Renal cortex interstitium (tissue), 15 donors: ENCODE measurements at places on chromosomes 2 and 18.

DNA sequence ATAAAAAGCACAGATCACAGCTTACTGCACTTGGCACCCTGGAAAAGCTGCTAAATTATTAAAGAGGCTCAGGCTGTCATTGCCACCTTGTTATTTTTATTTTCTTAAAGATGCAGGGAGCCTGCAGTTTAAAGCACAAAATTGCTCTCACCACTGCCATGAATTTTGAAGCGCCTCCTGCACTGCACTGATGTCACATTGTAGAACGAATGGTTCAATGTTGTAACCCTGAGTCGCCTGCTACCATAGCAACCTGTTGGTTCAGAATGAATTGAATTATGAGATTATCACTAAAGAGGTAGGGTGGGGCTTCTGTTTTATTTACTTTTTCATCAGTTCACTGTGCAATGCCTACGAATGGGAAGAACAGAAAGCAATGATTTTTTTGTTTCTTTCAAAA lies 16.5 kb downstream of the SCG2 start:
- no peak for DNase-seq

- DNase-seq: peak; percentile 8
Measured at GRCh38 chr2:182715121-182715891, 751 bp upstream of the DNAJC10 start.

DNA sequence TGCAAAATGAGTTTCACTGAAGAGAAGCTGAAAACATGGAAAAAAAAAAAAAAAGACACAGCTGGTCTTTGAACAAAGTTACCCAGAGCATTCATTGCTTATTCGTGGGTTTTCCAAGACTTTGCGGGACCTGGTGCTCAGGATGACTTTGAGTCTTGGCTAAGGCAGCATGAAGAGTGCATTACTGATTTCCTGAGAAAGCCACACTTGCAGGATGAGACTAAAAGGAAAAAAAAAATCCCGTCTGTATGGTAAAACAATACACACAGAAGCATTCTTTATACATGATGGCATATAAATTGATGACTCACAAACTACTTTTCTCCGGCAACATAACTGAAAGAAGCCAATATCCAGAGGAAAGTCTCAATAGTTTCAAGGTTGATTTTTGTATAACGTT lies 195.4 kb downstream of the SPP2 start:
- DNase-seq: no peak

DNA sequence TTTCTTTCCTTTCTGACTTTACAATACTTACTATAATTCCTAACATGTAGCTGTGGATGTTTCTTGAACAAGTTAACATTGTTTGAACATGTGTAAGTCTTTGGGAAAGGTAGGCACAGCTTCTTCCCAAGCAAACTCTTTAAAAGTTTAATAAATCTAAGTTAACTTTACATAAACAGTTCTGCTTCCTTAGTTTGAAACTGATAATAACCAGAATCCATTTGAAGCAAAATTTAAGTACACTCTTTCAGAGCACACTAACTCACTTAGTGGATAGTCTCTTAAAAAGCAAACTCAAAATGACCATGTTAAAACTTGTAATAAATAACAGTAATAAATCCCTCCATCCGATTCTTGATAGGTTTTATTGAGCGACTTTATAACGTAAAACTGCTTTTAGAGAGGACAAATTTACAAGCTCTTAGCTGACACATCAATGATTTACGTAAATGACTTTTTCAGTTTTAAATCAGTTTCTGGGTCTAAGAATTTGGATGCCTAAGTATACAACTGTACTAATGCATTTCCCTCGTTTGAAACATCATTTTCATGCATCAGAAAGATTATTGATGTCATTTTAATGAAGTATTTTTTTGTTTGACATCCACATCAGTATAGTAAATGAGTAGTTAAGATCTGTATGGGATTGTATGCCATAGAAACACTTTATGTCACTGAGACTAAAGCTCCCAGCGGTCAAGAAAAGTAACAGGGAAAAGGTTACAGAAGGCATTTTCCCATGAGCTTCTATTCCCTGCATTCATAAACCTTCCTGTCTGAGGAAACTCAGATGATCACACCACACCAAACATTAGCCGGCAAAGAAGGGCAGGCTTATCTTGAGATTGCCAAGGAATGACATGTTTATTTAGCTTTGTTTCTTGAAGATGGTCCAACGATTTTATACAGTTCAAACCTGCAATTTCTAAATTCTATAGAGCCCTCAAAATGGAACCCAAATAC lies 67.5 kb downstream of the PDE1A start:
- no peak for DNase-seq

DNA sequence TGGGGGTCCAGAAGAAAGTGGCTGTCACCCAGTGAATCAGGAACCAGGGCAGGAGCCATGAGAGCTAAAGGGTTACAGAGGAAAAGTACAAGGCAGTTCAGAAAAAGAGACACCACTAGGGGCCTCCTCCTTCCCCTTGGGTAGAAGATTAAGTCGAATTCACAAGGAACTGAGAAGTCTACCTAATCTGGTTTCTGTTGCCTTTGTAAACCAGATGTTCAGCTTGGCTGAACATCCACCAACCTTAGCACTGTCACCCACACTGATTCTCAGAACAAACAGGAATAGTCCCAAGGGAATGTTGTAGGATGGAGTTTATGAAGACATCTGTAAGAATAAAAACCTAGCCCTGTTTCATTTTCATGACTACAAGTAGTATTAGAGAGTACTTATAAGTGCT lies 90.4 kb upstream of the NOSTRIN start:
- no peak for DNase-seq

DNA sequence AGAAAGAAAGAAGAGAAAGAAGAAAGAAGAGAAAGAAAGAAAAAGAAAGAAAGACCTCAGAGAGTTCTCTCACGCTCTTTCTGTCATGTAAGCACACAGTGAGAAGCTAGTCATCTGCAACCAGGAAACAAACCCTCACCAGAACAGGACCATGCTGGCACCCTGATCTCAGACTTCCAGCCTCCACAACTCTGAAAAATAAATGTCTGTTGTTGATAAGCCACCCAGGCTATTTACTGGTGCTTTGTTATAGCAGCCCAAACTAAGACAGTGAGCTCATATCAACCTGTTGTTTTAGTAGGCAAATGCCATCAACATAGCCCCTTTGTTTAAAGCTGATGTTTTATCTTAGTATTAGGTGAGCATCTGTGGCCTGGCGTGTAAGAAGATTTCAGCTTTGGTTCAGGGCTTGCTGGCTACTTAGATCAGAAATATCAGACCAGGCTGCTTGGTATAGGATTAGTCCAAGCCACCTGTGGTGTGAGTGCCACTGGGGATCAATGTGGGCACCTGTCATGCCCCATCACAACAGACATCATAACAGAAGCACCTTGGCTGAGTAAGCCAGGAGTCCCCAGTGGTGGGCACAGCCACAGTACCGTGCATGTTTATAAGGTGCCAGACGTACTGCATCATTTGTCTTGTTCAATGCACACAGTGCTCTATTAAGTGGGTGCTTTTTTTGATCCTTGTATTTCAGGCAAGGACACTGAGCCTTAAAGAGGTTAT lies 94.4 kb downstream of the LBH start:
- DNase-seq: no peak

DNA sequence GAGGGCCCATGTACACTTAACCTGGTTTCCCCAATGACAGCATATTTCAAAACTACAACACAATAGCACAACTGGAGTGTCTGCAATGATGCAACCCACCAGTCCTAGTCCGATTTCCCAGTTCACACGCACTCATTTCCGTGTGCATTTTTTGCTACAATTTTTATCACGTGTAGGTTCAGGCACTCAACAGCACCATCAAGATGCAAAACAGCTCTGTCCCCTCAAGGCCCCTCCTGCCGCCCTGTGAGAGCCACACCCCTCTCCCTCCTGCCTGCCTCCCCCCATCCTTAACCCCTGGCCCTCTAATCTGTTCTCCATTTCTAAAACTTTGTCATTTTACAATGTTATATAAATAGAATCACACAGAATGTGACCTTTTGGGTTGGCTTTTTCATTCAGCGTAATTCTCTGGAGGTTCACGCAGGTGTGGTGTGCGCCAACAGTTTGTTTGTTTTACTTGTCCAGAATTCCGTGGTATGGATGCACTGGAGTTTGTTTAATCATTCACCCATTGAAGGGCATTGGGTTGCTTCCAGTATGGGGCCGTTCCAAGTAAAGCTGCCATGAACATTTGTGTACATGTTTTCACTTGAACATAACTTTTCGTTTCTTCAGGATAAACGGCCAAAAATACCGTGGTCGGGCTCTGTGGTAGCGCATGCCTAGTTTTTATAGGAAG lies 8.4 kb downstream of the KCNIP3 start:
- DNase-seq: no peak

DNA sequence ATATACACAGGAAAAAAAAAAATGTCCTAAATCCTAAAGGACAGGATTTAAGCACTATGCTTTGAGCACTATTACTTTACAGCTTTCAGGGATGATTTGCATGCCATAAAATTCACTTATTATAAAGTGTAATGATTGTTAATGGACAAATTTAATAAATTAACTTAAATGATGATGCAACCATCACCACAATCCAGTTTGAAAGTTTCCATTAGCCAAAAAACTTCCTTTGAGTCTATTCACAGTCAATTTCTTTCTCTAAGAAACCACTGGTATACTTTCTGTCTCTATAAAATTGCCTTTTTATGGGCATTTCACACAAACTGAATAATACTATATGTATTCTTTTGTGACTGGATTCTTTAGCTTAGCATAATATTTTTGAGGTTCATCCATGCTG lies 111.1 kb upstream of the RIOK3 start:
- no peak for DNase-seq

DNA sequence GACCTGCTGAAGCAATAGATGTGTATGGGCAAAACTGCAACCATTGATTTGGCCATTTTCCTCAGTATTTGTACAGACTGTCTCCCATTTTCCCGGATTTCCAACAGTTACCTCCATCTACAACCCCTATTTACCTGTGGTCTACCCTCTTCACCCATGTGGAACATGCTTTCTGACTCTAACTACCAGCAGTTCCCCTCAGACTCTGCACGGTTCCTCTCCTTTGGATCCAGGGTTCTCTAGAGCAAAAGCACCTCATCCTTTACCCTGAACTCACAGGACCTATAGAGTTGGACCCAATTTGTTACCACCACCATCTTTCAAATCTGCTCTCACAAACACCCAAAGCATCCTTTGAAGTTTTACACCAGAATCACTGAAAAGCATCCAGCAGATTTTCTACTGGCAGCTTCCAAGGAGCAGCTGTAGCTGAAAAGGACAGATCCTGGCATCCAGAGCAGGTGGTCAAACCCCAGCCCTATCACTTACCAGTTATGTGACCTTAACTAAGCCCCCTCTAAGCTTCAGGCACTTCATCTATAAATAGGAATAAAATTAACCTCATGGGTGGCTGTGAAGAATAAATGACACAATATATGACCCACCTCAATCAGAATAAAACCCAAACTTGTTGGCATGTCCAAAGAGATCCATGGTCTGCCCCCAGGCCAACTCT lies 15.3 kb downstream of the CYTIP start:
- no peak for DNase-seq

DNA sequence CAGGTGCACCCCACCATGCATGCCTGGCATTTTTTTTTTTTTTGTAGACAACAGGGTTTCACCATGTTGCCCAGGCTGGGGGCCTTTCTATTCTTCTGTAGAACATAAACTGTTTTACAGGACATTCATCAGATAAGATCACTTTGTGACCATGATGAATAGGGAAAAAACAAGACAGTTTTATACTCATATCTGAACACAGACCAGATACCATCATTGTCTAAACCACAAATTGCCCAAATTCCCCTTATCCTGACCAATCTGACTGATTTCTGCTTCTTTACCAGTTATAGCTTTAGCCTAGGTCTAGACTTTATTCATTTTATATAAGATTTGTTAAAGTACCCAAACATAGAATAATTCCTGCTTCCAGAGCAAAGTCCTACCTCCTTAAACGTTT lies 1699.3 kb upstream of the TMEFF2 start:
- DNase-seq: no peak

DNA sequence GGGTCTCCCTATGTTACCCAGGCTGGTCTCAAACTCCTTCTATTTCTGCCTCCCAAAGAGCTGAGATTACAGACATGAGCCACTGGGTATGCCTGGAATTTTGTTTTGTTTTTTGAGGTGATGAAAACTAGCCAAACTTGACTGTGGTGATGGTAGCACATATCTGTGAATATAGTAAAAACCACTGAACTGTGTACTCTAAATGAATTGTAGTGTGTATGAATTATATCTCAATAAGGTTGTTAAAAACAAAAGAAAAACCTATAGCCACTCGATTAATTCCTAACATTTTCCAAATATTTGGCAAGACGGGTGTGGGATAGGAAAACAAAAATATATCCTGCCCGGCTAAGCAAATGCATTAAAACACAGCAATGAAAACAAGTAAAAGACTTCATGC lies 1302.3 kb upstream of the CHAC2 start:
- DNase-seq: no peak

GRCh38 chr2:184685999-184686841 lies 87.9 kb downstream of the ZNF804A start:
- DNase-seq: no peak

DNA sequence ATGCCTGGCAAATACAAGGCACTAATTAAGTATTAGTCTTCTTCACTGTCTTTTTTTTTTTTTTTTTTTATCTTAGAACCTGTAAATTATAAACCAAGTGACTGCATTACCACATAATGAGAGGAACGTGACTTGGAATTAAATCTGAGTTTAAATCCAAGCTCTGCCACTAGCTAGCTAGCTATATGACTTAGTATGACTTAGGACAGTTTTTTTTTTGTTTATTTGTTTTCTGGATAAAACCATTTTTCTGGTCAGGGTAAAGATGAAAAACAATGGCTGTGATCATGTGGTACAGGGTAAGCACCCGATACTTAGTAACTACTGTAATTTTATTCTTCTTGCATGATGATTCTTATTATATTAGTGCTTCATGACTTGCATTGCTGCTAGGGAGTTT lies 191.8 kb upstream of the LRRTM1 start:
- DNase-seq: no peak

- DNase-seq: no peak
Measured at GRCh38 chr18:289026-289425, 21.2 kb upstream of the THOC1 start.

- DNase-seq: no peak
Measured at GRCh38 chr2:43333656-43334144, 107.3 kb upstream of the ZFP36L2 start.

DNA sequence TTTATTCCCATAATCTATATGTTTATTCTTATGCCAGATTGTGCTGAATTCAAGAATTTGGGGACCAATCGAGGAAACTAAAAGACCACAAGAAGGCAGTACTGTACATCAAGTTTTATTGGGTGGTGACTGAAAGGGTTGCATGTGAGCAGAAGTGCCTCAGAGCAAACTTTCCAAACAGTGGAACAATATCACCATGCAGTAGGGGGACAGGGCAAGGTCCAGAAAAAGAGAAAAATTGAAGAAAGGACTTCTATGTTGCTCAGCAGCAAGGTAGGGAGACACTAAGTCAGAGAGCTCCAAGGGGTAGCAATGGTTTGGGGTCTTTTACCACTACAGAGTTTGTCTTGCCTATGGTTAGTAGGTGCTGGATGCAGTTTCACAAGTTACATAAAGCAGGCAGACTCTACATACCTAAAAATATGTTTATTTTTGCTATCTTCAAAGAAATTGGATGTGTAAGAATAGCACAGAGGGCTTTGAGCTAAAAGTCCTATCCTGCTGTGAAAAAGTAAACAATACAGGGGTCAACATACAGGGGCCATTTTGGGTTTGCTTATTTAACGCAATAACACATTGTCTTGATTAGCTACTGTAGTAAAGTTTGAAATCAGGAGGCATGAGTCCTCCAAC lies 43.8 kb upstream of the ZBTB14 start:
- DNase-seq: no peak

- DNase-seq: no peak
Measured at GRCh38 chr2:159128191-159128590, 158.3 kb downstream of the WDSUB1 start.

- DNase-seq: no peak
Measured at GRCh38 chr18:74068296-74068695, 79.3 kb downstream of the FBXO15 start.
